ENCODE measurements at places on chromosomes 1 and 21. TPM values are rescaled to one million over a fixed set of nuclear protein-coding genes. Genes with fewer than 3 reads are reported as not detected.

The TSPAN2 gene
- 1.7 TPM for polyA plus RNA-seq

DNA sequence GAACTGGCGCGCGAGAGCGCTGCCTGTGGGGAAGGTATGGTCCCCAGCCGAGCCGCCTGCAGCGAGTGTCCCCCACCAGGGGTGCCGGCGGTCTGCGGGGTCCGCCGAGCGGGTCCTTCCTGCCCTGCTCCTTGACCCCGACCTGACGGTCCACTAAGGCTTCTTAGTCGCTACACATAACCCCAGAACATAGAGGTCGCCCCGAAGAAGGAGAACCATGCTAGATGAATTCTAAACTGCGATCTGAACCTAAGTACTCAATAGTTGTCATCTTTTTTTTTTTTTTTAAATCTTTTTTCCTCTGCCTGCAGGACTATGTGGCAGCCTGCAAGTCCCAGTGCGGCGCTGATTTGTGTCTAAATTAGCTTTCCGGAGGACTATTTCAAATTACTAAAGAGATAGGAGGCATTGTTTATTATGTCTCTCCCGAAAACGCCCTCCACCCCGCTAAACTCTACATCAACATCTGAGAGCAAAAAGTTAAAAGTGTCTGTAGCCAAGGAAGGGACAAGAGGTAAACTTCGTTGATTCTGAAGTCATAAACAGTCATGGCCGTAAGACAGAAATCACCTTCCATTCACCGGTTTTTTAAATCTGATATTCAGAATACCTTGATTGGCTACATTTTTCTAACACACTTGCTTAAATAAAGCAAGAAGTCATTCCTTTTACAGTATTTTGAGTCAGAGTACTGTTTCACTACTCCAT, 476 bp downstream of the AXDND1 start:
- DNase-seq, result no peak

DNA sequence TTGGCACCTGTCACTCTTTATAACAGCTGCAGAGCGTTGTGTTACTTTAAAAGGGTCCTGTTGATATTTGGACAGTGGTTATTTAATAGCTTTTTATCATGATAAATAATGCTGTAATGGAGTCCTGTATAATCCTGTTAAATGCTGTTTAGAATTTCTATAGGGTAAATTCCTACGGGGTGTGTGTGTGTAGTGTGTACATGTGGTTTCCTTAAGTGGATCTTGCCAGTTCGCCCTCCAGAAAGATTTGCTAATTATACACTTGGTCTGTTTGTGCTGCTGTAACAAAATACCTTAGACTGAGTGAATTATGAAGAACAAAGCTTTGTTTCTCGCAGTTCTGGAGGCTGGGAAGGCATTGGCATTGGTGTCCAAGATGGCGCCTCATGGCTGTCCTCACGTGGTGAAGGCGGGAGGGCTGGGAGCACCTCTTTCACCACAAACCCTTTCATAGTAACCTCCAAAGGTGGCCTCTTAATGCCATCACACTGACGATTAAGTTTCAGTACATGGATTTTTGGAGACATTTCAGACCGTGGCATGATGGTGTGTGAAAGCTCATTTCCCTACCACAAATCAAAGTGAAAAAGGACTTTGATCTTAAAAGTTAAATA, 11.2 kb downstream of the PRMT2 start:
- DNase-seq, result no peak

DNA sequence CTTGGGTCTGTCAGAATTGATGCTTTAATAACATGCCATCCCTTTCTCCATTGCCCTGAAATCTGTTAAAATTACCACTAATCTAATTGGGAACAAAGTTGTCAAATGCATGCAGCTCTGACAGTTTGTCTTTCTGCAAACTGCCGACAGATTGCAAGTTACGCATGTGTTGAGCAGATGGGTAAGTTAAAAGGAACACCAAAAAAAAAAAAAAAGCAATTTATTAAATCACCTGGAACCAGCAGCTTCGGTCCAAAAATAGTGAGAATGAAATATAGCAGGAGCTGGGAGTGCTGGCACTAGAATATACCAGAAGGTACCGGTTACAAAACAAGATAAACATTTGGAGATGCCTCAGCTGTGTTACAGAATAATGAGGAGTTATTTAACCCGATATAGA, 149.6 kb upstream of the C1orf87 start:
- no peak for DNase-seq

GRCh38 chr1:3639397-3639911, 10.4 kb downstream of the WRAP73 start:
- no peak for DNase-seq

- peak; percentile 62 for DNase-seq
These were observed 81.7 kb upstream of the ZNF648 start for GRCh38 chr1:182143154-182143657.

DNA sequence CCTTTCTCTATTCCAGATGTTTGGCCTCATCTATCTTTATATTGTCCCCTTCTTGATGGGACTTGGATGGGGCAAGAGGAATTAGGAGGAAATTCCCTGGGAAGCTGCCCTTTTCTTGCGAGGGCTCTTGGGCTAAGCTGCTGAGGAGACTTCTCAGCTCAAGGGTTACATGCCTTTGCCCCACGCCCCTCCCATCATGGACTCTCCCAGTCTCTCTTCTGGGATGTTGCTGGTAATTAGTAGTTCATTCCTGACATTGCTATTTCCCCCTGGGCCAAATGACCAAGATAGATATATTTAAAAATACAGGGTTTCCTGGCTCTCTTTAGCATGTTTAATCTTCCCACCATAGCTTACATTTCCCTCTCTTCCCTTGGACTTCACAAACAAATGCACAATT, 90.6 kb upstream of the RALGPS2 start:
- DNase-seq, result no peak

GRCh38 chr1:64019818-64020217, 183.6 kb upstream of the UBE2U start:
- no peak for DNase-seq

GRCh38 chr1:19654886-19655717, 9.6 kb upstream of the HTR6 start:
- DNase-seq, result no peak
